IMR-90 (cell line): ENCODE measurements at places on chromosomes 16 and 17. TPM values are rescaled to one million over a fixed set of nuclear protein-coding genes. Genes with fewer than 3 reads are reported as not detected.

The KRTAP2-1 gene
- polyA plus RNA-seq, result not detected in 2 replicates

DNA sequence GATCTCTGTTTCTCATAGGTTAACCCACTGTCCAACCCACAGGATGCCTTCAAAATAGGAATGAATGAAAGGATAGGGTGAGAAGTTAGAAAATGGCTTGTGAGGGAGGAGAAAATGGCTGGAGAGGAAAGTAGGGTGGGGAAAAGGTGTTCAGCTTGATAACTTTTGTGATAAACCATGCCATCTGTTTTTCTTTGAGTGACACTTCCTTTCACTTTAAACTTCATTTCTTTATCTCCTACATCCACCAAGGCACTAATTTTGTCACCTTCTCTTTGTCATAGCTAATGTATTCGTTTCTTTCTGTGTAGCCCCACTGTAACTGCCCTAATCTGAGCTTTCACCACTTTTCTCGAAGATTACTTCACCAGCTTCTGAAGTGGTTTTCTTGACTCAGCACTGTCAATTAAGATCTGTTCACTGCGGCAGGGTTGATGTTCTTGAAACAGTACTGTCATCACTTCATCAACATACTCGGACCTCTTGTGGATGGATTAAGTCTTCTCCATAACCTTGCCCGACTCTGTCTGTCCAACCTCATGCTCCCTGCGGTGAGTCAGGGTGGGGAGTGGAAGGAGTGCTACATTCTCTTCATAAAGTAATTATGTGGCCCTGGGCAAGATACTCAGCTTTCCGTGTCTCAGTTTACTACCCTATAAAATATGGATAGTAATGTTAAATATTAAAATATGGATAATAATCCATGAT lies 5.5 kb upstream of the KRT10 start:
- DNase-seq, result no peak

GRCh38 chr16:13956635-13957196 lies 36.8 kb downstream of the ERCC4 start:
- DNase-seq, result no peak

The C17orf50 gene
- not detected in 2 replicates for polyA plus RNA-seq

- peak; percentile 14 for DNase-seq
Observed at GRCh38 chr16:19607616-19608280, 52.2 kb downstream of the VPS35L start.

The IL32 gene
- polyA plus RNA-seq, result 95.7 and 99.9 TPM in 2 replicates

GRCh38 chr16:71894229-71894920 lies 956 bp upstream of the IST1 start:
- DNase-seq, result peak; percentile 76

DNA sequence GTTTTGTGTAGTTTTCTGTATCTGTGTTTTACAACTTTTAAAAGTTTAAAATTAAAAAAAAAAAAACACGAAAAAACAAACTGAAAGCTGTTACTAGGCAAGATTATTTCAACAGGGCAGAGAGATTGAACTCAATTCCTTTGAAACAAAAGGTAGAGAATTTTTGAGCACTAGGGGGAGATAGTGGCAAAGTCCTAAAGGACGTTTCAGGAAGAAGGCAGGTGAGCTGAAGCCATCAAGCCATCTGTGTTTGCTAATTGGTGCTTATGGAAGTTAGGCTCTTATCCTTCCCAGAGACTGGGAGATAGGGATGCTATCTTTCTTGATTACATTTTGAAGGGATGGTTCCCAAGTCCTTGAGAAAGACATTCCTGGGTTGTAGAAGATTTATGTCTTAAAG lies 70.6 kb upstream of the CLEC3A start:
- DNase-seq, result no peak

DNA sequence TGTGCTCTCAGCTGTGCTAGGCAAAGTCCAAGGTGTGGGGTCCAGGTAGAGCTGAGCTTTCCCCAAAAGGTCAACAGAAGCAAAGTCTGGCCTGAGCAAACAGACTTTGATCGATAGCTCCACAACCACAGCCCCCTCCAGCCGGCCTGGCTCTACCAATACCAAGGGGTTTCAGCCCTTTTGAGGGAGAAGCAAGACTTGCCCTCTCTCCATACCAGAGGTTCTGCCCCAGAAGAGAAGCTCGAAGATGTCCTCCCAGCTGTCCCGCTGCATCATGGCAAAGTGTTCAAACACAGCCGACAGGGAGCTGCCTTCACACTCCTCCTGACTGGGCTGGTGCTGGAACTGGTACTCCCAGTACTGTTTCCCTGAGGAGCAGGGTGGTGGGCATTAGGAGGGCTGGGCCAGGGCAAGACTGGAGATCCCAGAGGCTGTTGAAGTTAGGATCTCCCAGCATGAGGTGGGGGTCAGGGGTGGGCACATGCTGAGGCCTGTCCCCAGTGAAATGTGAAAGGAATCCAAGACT lies 1.7 kb downstream of the VTN start:
- no peak for DNase-seq

DNA sequence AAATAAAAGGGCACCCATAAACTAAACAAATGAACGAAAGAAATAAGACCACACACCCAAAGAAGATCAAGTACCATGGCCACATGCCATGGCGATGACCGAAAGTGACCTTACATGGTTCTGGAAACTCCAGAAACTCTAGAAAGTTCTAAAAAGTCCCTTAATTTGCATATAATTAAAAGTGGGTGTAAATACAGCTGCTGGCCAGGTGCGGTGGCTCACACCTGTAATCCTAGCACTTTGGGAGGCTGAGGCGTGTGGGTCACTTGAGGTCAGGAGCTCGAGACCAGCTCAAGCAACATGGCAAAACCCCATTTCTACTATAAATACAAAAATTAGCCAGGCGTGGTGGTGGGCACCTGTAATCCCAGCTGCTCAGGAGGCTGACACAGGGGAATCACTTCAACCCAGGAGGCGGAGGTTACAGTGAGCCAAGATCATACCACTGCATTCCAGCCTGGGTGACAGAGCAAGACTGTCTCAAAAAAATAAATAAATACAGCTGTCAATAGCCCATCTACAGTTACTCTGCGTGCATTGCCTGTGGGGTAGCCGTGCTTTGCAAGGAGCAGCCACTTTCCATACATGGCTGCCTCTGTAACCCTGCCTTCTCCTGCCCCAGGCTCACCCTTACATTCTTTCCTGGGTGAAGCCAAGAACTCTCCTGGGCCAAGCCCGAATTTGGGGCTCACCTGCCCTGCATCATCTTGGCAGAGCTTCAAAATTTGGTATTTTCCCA lies 7.2 kb upstream of the ZNF778 start:
- no peak for DNase-seq

DNA sequence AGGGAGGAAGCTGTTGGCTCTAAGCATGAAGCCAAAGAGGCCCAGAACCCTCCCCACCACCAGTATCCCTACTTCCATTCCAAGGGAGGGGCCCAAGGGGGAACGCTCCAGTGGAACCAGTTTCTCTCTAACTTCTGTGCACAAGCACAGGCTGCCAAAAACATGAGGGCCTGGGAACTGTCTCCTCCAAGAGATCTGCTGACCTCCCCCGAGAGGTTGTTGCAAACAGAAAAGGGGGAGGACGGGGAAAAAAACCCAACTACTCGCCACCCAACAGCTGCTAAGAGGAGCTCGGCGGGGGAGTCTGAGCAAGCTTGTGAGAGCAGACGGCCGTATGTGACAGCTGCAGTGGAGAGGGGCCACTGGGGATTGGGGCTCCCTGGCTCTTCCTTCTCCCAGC lies 15.7 kb upstream of the SLC35B1 start:
- no peak for DNase-seq

DNA sequence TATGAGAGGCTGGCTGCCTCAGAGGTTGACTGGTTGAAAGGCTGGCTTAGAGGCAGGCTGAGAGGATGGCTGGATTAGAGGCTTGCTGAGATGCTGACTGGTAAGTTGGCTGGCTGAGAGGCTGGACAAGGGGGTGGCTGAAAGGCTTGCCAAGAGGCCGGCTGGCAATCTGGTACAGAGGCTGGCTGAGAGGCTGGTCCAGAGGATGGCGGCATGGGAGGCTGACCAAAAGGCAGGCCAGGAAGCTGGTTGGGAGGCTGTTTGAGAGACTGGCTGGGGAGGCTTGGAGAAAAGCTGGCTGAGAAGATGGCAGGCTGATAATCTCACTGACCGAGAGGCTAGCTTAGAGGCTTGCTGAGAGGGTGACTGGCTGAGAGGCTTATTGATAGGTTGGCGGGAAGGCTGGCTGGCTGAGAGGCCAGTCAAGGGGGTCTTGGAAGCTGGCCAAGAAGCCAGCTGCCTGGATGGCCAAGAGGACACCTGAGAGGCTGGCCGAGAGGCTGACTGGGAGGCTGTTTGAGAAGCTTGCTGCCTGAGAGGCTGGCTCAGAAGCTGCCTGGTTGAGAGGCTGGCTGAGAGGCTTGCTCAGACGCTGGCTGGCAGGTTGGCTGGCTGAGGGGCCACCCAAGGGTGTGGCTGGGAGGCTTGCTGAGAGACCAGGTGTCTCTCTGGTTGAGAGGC lies 34.2 kb upstream of the ACSM2B start:
- DNase-seq, result no peak

DNA sequence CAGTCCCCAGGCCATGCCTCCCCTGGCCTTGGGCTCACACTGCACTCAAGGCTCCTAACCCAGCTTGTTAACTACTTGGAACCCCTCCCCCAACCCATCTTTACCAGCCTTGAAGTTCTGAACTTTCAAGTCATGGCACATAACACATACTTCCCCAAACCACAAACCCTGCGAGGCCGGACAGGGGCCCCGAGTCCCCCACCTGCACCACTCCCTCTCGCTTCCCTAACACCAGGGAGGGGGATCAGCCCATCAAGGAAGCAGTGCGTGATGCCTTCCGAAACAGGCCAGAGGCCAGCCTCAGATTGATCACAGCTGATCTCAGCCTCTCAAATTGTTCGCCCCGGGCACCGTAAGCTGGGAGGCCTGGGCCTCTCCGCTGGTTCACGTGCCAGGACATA lies 3.0 kb upstream of the NLRC3 start:
- no peak for DNase-seq

The CHST4 gene
- 0.04 TPM in 1 of 2 replicates, not detected in the other for polyA plus RNA-seq

DNA sequence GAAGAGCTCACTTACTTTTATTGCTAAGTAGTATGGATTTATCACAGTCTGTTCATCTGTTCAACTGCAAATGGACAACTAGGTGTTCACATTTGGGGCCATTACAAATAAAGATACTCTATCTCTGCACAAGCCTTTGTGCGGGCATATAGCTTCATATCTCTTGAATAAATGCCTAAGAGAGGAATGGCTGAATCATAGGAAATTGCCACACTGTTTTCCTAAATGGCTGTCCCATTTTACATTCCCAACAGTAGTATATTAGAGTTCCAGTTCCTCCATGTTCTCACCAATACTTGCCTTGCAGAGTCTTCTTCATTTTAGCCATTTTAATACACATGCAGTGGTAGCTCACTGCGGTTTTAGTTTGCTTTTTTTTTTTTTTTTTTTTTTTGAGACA lies 20.5 kb downstream of the NSMCE1 start:
- DNase-seq, result no peak

The CLDN9 gene
- 0.05 TPM in 1 of 2 replicates, not detected in the other for polyA plus RNA-seq

The TSPAN10 gene
- 4.5 and 5.3 TPM in 2 replicates for polyA plus RNA-seq

DNA sequence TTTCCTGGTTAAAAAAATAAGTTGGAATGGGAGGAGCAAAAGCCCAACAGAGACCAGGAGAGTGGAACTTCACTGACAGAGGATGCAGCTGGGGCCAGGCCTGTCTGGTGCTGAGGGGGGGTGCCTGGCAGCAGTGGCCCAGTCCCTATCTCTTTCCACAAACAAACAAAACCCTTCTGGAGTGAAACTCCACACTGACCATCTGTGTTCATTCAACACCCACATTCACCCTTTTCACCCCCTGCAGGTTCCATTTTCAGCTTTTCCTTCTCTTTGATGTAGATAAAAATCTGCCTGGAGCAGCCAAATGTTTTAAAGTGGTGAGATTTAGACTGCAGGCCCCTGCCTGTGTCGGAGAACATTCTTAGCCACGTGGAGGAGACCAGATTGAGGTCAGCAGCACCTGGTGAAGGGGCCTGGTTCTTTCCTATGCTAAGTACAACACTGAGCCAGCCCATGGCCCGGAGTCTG lies 161.4 kb upstream of the CDH11 start:
- peak; percentile 34 for DNase-seq

DNA sequence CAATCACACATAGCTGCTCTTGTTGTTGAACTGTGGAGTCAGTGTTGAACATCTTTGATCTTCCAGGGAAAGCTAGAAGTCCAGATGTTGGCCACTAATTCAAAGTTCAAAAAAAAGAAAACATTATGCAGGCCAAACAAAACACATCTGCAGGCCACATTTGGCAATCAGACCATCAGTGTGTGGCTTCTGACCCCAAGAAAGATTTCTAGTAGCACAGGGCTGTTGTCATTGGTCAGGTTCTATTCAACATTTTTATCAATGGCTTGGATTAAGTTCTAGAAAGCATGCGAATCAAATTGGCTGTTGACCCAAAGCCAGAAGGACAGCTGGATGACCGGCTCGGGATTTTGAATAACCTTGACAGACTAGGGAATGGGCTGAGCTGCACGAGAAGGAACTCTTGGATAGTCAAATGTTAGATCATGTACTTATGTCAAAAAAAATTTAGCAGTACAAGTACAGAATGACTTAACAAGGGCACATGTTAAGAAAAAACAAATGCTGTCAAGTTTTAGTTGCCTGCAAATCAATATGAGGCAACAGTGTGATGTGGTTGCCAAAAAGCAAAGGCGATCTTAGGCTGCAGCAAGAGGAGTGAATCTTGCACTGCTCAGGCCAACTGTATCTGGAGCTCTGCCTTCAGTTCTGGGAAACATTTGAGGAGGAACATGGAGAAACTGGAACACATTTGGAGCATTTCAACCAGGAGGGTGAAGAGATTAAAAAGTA lies 187.6 kb downstream of the RGS9 start:
- DNase-seq, result no peak

DNA sequence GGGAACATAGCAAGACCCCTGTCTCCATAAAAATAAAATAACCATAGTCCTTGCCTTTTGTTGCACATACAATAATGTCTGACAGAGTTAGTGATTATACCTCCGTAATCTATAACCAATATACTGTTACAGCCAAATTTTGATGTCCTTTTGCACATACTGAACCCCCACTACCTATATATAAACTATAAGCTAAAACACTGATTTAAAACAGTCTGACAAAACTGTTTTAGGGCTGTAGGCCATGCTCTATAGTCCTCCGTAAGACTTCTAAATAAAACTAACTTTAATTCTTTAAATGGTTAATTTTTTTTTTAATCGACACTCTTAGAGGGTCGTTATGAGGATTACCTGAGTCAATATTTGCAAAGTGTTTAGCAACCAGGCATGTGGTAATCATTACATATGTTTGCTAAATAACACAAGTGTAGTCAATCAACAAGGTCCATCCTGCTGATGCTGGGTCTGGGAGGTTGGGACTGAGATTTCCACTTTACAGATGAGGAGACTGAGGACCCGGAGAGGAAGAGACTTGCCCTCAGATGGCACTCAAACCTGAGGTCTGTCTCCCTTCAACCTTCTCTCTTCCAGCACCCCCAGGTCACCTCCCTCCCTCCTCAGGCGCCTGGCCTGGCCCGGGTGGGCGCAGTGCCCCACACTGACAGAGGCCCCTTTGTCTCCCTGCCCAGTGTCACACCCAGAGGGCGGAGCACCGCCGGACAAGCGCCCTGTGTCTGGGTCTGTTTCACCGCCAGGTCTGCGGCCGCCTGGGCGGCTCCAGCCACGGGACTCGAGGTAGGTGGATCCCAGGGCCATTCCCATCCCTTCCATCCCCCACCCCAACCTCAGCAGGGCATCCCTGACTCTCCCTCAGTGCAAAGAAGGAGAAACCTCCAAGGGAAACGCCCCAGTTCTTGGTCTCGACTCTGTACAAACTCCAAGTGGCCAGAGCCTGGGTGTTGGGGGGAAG lies 10.3 kb downstream of the ZNF385C start:
- DNase-seq, result no peak
